ENCODE measurements at places on chromosomes 2 and 18.

DNA sequence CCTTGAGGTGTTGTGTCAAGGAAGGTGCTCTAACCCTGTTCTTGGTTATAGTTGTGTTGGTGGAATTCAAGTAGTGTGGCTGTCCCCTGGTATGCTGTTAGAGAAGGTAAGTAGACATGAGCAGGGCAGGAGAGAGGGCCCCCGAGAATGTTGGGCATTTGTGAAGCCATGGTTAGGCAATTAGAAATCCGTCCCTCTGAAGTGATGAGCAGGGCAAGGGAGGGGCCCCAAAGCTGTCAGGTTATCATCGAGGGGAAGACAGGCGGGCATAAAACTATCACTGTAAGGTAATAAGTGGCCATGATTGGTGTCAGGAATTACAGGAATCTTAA lies 5.2 kb downstream of the XRCC5 start:
- no peak for DNase-seq

DNA sequence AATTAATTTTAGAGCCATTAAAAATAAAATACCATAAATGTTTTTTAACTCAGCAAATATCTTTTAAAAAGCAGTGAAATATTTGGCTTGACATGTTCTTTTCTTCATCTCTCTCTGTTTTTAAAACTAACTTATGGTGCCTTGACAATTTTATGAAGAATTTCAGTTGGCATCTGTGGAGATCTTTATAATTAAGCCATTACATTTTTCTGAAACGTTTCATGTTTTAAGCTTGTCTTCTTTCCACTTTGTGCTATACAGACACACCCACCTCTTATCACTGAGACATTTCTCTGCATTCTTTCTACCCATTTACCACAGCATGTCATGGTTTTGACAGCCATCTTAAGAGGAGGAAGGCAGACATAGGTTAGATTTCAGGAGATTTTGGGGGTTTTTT lies 915.1 kb upstream of the FSHR start:
- no peak for DNase-seq

- peak; percentile 58 for DNase-seq
These were observed 47.6 kb upstream of the FAM124B start for GRCh38 chr2:224449212-224450147.

DNA sequence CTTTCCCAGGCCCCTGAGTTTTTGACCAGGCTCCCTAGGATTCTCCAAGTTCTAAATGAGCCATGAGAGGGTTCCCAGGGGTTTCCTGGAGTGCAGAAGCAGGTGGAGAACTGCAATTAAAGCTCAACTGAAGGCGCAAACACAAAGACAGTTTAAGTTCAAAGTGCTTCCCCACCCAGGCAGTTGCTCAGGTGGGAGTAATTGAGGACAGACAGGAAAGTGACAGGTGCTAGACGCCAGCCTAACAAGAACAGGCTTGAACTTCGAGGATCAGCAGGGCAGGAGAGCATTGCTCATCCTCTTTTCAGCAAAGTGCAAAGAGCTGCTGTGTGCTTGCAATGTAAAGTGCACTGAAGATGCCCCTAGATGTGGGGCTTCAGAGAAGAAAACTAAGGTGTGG lies 77.2 kb upstream of the ST8SIA3 start:
- DNase-seq: no peak

DNA sequence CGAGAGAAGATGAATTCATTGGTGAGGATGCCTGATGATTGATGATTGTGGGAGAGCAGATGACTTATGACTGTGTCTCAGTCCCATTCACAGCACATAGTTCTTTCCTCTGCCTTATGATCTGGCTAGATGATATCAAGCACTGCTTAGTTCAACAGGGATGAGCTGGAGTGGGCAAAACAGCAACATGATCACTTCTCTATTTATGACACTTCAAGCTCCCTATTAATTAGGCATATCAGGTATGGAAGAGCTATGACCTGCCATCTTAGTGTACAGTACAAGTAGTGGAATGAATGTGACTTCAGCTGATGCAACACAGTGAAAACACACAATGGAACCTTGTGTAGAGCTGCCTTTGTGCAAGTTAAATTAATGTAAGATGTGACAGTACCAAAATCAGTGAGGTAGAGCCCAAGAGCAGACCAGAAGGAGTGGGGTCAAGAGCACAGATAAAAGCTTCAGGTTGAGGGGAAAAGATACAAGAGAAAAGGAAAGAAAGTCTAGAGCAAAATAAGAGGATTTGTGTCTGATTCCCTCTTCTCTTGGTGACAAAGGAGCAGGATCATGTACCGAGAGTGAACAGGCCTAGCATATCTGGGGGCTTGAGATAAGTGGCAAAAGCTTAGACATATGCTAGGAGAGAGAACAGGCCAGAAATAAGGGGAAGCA lies 93.0 kb upstream of the MYO3B start:
- DNase-seq: no peak

DNA sequence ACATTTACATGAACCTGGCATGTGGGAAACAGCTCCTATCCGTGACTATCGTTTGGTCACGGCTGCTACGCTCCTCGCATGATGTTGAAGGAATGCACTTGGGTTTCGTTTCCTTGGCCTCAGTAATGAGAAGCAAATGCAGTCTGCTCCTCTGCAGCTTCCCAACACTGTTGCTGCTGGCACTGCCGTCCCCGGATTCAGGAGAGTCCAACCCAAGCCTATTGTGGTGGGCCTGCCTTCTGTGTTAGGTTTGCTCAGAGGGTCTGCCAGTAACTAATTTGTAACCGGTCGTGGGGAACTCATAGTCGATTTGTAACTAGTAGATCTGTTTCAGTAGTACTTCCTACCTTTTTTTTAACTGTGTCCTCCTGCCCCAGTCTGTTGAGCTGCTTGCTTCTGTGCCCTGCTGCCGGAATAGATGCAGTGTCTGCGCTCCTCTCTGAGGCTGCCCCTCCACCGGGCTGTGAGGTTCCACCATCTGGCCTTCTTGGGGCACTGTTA lies 58.4 kb downstream of the WDSUB1 start:
- no peak for DNase-seq

GRCh38 chr2:65715323-65715722 lies 282.9 kb upstream of the SPRED2 start:
- no peak for DNase-seq

DNA sequence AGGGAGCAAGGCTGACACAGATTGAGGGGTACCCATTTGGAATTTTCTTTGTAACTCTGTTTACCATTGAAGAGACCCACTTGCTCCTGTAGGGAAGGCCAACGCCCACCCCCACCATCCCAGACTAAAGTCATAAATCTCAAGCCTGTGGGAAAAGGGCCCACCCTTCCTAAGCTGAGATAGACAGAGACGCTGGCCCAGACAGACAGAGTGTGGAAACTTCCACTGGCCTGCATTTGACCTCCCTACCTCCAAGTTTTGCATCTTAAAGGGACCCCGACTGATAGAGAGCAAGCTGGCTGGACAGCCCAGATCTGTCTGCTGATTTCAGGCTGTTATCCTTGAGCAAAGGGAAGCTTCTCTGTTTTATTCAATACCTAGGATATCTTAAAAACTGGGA lies 48.2 kb upstream of the SLC14A2 start:
- no peak for DNase-seq

DNA sequence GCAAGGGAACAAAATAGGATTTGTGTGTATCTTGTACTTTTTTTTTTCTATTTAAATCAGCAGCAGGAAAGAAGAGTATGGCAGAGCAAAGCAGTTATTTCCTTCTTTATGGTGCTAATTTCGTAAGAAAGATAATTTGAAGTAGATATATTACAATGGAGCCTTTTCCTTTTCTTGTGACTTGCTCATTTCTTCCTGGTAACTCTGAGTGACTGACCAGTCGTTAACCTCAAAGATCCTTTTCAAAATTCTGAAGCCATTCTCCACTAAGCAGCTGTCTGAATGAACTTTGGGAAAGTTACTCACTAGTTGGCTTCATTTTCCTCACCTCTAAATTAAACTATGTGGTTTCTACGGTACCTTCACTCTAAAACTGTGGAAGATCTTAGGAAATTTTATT lies 24.6 kb downstream of the AFTPH start:
- DNase-seq: no peak

GRCh38 chr2:82636402-82637020 lies 1822.6 kb downstream of the SUCLG1 start:
- DNase-seq: no peak
